ENCODE measurements at places on chromosomes 7 and 10. TPM values are rescaled to one million over a fixed set of nuclear protein-coding genes. Genes with fewer than 3 reads are reported as not detected.

GRCh38 chr7:131527456-131527855 is 29.0 kb downstream of the PODXL start:
- DNase-seq, result no peak

- no peak for DNase-seq
Measured at GRCh38 chr10:70374775-70375614, 7.4 kb downstream of the LRRC20 start.

Gene HOXA2
- total RNA-seq, result 1.2 TPM

Gene TMEM270
- not detected for total RNA-seq

Gene CUZD1
- 0.51 TPM for total RNA-seq

DNA sequence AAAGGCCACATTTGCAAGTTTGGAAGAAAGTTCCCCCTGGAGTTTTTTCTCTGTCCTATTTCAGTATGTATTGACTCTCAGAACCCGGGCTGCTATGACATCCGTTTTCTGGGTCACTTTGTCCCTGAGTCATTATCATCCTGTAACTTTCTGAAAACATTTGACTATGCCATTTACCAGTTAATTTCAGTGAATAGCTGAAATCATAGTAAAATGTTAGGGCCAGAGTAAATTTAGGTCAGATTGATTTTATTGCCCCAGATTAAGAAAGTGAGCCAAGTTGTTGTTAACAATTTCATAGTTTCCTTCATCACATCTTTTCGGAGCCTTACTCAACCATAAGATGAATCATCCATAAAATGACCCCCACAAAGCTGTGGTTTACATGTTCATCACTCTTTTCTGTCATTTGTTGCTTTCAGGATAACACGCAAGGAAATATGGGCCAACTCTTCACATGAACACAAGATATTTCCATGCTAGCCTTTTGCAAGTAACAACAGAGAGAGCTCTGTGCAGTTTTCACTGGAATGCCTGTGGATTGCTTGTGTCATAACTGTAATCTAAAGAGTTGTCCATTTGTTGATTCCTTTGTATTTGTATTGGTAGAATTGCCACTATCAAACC is 3.9 kb upstream of the MACC1 start:
- DNase-seq, result no peak

Gene KDM7A
- total RNA-seq, result 16.4 TPM

GRCh38 chr10:90417476-90418210 is 440.2 kb downstream of the HTR7 start:
- no peak for DNase-seq

GRCh38 chr7:901041-901387 is 24.7 kb downstream of the GET4 start:
- no peak for DNase-seq

Gene CALHM1
- total RNA-seq, result not detected

All from mesenteric fat pad (tissue), 1 donor.